ENCODE measurements at places on chromosomes 4 and X. TPM values are rescaled to one million over a fixed set of nuclear protein-coding genes. Genes with fewer than 3 reads are reported as not detected.
A peak's percentile ranks its signal among the peaks of the same experiment; 100 is the strongest.

Gene GPRASP2
- 0.15 TPM for total RNA-seq

Gene ERVMER34-1
- total RNA-seq: not detected

Gene DUX4
- not detected for total RNA-seq

DNA sequence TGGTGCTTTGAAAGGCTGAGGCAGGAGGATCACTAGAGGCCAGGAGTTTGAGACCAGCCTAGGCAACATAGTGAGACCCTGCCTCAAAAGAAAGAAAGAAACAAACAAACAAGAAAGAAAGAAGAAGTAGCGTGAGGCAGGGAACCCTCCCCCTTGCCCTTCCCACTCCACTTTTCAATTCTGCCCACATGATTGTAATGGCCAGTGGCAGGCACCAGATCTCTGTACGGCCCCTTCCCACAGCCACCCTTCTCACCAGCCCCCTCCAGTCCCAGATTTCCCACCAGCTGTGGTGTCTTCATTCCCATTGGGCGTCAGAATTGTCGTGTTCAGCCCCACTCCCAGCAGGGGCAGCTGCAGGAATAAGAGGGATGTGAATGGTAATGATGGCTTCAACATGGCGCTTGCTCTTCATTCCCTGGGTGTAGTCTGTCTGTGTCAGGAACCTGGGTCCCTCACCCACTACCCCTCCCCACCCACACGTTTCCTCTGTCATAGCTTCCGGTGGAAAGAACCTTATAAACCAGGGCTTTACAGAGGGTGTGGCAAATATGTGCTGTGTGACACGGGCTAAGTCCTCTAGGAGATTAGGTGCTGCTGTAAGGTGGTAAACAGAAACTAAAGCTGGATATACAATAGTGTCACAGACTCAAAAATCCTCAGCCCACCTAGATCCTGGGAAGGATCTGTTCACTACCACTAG is at the start of gene IL2RG:
IL2RG (minus strand) TSS at position 437 of the 703 bp plus-strand sequence; CDS start at position 399, 38 bp downstream.
- peaks cover 52% of the 10 kb centered on the region for H3K4me1 ChIP-seq
- H3K27ac ChIP-seq: peak within 1 kb of the TSS; percentile 92
- peak within 1 kb of the TSS; percentile 99 for H3K4me3 ChIP-seq
- no peaks in the 10 kb centered on the region for H3K27me3 ChIP-seq
- peaks cover 47% of the 10 kb centered on the region for H3K36me3 ChIP-seq

Measured in activated T-helper 1 cell treated with anti-CD3 and anti-CD28 coated beads, Interleukin-12 subunit alpha, Interleukin-12 subunit beta, Interleukin-2, Interleukin-4 antibody, amounts not matched to agents 30 ng/mL and 10 ng/mL and 1 ng/mL, durations not matched to agents 14 hours and 24 hours and 36 hours (primary cell).